ENCODE measurements at places on chromosomes 7 and 10. TPM values are rescaled to one million over a fixed set of nuclear protein-coding genes. Genes with fewer than 3 reads are reported as not detected.

Gene LRIT1
- total RNA-seq, result 6.6 TPM

Gene CRHR2
- 0.50 TPM for total RNA-seq

Gene LIPJ
- 4.2 TPM for total RNA-seq

Gene ST7
- 15.9 TPM for total RNA-seq

Gene SLC26A4
- total RNA-seq, result 0.43 TPM

Gene FGFBP3
- 1.4 TPM for total RNA-seq

Gene PUS7
- total RNA-seq, result 10.6 TPM

Gene CHN2
- 27.4 TPM for total RNA-seq

Gene CYP2C18
- 1.1 TPM for total RNA-seq

Gene TLX1
- 1.7 TPM for total RNA-seq

DNA sequence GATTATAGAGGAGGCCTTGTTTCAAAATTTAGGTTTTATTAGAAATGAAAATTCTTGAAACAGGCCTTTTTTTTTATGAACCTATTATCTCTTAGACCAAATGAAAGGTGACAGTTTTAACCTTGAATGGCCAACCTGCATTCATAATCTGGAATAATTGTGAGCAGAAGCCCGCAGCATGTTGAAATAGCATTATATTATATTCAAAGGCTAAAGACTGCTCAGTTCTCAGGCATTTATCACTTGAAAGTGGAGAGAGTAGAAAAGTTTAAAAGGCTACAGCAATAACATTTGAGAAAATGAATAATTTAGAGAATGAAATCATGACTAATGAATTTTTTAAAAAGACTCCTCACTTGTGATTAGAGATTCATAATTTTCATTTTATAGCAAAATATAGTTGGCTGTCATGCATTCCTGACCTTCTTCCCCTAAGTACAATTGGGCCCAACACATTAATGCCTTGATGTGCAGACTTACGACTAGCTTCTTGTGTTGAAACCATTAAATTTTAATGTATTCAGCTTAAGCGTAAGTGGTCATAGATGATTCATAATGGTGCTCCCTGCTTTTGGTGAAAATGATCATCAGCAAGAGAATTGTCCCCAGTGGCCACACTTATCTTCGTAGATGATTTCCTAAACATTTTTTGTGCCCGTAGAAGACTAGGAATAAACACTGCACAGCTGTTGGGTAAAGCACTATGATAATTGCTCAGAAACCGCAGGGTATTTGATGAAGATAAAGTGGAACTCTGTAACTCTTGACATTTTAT, 346.6 kb upstream of the BMPER start:
- no peaks in the 10 kb centered on the region for H3K27me3 ChIP-seq
- H3K36me3 ChIP-seq, result no peaks in the 10 kb centered on the region
- no peak for DNase-seq
- no peak overlapping the region for H3K4me3 ChIP-seq

DNA sequence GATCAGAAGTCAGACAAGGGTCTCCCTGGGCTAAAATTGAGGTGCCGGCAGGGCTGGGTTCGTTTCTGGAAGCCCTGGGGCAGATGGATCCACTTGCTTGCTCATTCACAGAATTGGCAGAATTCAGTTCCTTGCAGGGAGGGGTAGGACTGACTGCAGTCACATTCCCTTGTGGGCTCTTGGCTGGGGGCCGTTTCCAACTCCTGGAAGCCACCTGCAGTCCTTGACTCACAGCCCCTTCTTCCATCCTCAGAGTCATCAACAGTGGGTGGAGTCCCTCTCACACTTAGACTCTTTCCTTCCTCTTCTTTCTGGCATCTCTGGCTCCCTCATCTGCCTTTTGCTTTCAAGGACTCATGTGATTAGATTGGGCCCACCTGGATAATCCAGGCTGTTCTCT, 54.6 kb upstream of the NANOS1 start:
- H3K27ac ChIP-seq, result no peak overlapping the region
- H3K4me3 ChIP-seq, result no peak overlapping the region
- no peaks in the 10 kb centered on the region for H3K36me3 ChIP-seq
- DNase-seq, result no peak

DNA sequence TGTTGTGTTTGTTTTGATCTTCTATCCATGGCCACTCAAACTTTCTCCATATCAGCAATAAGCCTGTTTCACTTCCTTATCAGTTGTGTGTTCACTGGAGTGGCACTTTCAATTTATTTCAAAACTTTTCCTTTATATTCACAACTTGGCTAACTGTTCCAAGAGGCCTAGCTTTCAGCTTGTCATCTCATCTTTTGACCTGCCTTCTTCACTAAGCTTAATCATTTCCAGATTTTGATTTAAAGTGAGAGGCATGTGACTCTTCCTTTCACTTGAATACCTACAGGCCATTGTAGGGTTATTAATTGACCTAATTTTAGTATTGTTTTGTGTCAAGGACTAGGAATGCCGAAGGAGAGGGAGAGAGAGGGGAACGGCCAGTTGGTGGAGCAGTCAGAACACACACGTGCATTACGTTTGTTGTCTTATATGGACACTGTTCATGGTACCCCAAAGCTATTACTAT, 5.5 kb upstream of the GNAT3 start:
- no peak overlapping the region for H3K27ac ChIP-seq
- no peaks in the 10 kb centered on the region for H3K27me3 ChIP-seq
- DNase-seq, result no peak
- no peaks in the 10 kb centered on the region for H3K36me3 ChIP-seq
- H3K4me1 ChIP-seq, result no peaks in the 10 kb centered on the region

DNA sequence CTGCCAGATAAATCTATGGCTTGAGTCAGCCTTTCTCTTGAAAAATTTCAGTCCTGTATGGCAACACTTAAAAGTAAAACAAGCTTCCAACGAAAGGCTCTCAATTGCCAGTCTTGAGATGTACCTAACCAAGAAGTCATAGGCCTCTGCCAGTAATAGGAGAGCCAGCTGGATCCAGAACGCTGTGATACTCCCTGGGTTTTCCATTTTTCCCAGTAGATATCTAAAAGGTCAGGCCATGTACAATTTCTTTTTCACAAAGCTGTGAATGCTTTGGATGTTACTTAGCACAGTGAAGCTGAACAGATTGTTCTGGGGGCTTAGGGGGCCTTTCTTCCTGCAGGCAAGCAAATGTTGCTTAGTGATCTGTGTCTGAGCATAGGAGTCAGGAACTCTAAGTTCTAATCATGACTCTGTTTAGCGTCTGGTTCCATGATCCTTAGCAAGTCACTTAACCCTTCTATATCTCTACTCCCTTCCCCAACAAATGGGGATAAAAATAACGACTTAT, 86.5 kb downstream of the ARMH3 start:
- H3K4me1 ChIP-seq, result peaks cover 17% of the 10 kb centered on the region
- H3K27ac ChIP-seq, result no peak overlapping the region
- no peak for DNase-seq
- H3K4me3 ChIP-seq, result no peak overlapping the region
- H3K36me3 ChIP-seq, result no peaks in the 10 kb centered on the region

GRCh38 chr10:132776186-132776585, 9.8 kb downstream of the NKX6-2 start:
- no peaks in the 10 kb centered on the region for H3K4me1 ChIP-seq
- H3K4me3 ChIP-seq, result no peak overlapping the region
- no peak for DNase-seq
- H3K36me3 ChIP-seq, result no peaks in the 10 kb centered on the region
- no peak overlapping the region for H3K27ac ChIP-seq
- no peaks in the 10 kb centered on the region for H3K27me3 ChIP-seq

DNA sequence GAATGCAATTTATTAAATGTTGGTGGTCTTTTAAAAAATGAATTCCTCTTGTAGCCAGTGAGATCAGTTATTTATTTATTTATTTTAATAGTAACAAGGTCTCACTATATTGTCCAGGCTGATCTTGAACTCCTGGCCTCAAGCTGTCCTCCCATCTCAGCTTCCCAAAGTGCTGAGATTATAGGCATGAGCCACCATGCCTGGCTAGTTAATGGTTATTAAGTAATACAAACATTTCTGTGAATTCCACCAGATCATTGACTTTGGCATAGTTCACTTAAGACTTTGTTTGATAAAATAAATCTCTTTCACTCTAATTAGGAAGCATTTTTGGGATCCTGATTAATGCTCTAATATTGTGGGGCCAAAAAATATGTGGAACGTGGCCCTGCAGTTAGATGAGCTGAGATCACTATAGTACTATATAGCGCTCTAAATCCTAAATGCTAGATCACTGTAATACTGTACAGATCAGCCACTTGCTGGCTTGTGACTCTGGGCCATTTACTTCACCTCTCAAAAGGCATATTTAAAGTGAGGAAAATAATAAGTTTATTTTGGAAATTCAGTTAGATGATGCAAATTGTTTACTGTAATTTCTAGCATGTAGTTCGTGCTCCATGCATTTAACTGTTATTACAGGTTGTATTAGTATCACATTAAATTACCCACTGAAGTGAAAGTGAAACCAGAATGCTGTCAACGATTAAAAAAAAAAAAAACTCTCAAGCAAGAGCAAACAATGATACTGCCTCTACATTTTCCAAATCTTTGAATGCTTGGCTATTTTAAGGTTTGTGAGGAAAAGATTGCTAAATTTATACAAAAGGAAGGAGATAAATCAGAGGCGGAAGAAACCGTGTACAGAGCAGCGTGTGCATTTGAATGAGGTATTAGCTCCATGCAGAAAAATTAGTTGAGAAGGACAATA, 15.9 kb upstream of the FAS start:
- no peaks in the 10 kb centered on the region for H3K36me3 ChIP-seq
- H3K27ac ChIP-seq, result peak overlapping the region; percentile 57
- H3K4me3 ChIP-seq, result peak overlapping the region; percentile 25
- H3K27me3 ChIP-seq, result no peaks in the 10 kb centered on the region
- H3K4me1 ChIP-seq, result peaks cover 20% of the 10 kb centered on the region

DNA sequence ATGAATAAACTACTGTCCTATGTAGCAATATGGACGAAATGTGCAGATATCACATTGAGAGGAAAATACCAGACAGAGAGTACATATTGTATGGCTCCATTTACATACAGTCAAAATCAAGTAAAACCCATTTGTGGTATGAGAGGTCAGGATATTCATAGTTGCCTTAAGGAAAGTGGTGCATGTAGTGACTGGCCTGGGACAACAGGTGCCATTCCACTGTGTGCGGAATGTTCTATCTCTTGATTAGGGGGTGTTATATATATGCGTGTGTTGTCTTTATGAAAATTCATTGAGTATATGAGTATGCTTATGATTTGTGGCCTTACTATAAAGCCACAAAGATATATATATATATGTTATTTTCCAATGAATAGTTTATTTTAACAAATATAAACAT, 964.0 kb downstream of the SORCS3 start:
- H3K4me1 ChIP-seq, result no peaks in the 10 kb centered on the region
- H3K27me3 ChIP-seq, result no peaks in the 10 kb centered on the region
- no peak overlapping the region for H3K4me3 ChIP-seq
- H3K27ac ChIP-seq, result no peak overlapping the region

- H3K4me1 ChIP-seq, result no peaks in the 10 kb centered on the region
- no peaks in the 10 kb centered on the region for H3K36me3 ChIP-seq
- H3K4me3 ChIP-seq, result no peak overlapping the region
- H3K27me3 ChIP-seq, result no peaks in the 10 kb centered on the region
- DNase-seq, result no peak
Measured at GRCh38 chr10:6988654-6989053, 408.6 kb upstream of the PRKCQ start.

GRCh38 chr10:126240483-126240882, 147.8 kb downstream of the ADAM12 start:
- H3K27me3 ChIP-seq, result no peaks in the 10 kb centered on the region
- DNase-seq, result peak; percentile 49
- peaks cover 6% of the 10 kb centered on the region for H3K4me1 ChIP-seq
- H3K27ac ChIP-seq, result no peak overlapping the region
- no peak overlapping the region for H3K4me3 ChIP-seq
- H3K36me3 ChIP-seq, result no peaks in the 10 kb centered on the region

GRCh38 chr7:68936471-68937035, 661.7 kb upstream of the AUTS2 start:
- DNase-seq, result no peak
- no peaks in the 10 kb centered on the region for H3K36me3 ChIP-seq
- no peak overlapping the region for H3K4me3 ChIP-seq

GRCh38 chr10:4685904-4686643, 139.9 kb upstream of the AKR1E2 start:
- H3K4me3 ChIP-seq, result no peak overlapping the region
- H3K27ac ChIP-seq, result no peak overlapping the region
- H3K36me3 ChIP-seq, result no peaks in the 10 kb centered on the region
- DNase-seq, result no peak
- no peaks in the 10 kb centered on the region for H3K4me1 ChIP-seq

- H3K27ac ChIP-seq, result no peak overlapping the region
- peaks cover 15% of the 10 kb centered on the region for H3K4me1 ChIP-seq
- no peak overlapping the region for H3K4me3 ChIP-seq
- DNase-seq, result peak; percentile 63
Measured at GRCh38 chr10:75038335-75038734, 73.1 kb upstream of the SAMD8 start.

GRCh38 chr10:22621726-22622125, 92.7 kb downstream of the PIP4K2A start:
- no peak overlapping the region for H3K4me3 ChIP-seq
- peaks cover 18% of the 10 kb centered on the region for H3K4me1 ChIP-seq
- no peaks in the 10 kb centered on the region for H3K27me3 ChIP-seq
- H3K27ac ChIP-seq, result no peak overlapping the region

GRCh38 chr7:133560900-133561299, 308.0 kb downstream of the EXOC4 start:
- no peaks in the 10 kb centered on the region for H3K36me3 ChIP-seq
- no peak overlapping the region for H3K4me3 ChIP-seq
- no peaks in the 10 kb centered on the region for H3K4me1 ChIP-seq
- no peak for DNase-seq

- H3K27ac ChIP-seq, result no peak overlapping the region
- H3K36me3 ChIP-seq, result no peaks in the 10 kb centered on the region
- peak overlapping the region; percentile 18 for H3K4me3 ChIP-seq
- H3K4me1 ChIP-seq, result no peaks in the 10 kb centered on the region
- no peaks in the 10 kb centered on the region for H3K27me3 ChIP-seq
Measured at GRCh38 chr7:95658676-95659075, 62.4 kb upstream of the PDK4 start.

DNA sequence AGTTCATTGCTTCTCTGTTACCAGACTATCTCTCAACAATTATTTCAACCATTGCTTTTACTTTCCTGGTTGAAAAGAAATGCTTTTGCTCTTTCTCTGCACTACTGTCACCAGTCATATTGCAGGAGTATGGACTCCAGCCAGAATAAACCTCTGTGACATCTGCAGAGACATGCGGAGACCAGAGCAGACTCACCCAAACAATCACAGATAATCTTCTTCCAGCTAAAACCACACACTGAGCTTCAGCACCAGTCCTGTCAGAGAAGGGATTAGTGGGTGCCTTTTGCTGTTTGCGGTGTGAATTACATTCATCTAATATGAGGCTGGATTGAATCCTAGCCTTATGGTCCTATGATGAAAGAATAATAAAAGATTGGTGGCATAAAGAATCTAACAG, 258.6 kb downstream of the CNTNAP2 start:
- DNase-seq, result no peak
- H3K27me3 ChIP-seq, result no peaks in the 10 kb centered on the region
- H3K36me3 ChIP-seq, result no peaks in the 10 kb centered on the region
- no peak overlapping the region for H3K4me3 ChIP-seq
- no peaks in the 10 kb centered on the region for H3K4me1 ChIP-seq
- H3K27ac ChIP-seq, result no peak overlapping the region

DNA sequence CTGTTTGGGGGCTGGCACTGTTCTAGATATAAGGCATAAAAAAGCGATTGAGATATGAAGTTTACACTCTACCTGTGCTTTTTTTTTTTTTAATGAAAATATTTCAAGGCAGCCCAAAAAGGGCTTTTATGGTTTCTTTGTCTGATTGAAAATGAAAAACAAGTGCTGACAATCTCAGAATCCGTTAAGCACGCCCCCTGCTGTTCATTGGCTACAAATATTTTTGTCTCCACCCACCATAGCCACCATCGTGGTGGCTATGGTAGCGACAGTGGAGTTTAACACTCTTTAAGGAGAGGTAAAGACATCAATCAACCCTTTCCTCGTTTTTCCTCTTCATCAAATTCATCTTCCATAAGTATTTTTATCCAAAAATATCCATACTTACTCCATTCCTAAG, 94.2 kb downstream of the CD36 start:
- DNase-seq, result no peak
- no peaks in the 10 kb centered on the region for H3K36me3 ChIP-seq
- H3K4me3 ChIP-seq, result no peak overlapping the region

Data from testis (tissue), 5 donors.